GM12892 (cell line): ENCODE measurements at places on chromosomes 2 and 18.

GRCh38 chr2:5727235-5727634 lies 35.1 kb downstream of the SOX11 start:
- DNase-seq, result no peak

DNA sequence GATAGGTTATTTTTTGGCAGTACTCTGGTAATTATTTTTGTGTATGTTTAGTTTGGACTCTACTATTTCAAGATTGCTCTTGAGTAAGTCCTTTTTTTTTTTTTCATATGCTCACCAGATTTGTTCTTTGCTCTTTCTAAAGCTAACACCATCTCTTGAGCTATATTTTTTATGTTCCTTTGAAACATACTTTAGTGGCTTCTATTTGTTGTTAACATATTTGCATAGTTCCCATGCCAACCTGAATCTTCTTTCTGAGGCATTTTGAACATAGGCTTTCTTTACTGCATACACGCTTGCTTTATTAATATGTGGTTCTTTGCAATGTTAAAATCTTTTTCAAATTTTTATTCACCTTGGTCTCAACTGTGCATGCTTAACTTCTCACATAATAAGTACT lies 1644.9 kb downstream of the SUCLG1 start:
- no peak for DNase-seq

GRCh38 chr2:145324748-145325147 lies 804.8 kb upstream of the ZEB2 start:
- no peak for DNase-seq

GRCh38 chr2:16537347-16537746 lies 128.3 kb downstream of the CYRIA start:
- DNase-seq, result no peak

GRCh38 chr2:181781078-181781786 lies 100.9 kb upstream of the NEUROD1 start:
- DNase-seq, result no peak

DNA sequence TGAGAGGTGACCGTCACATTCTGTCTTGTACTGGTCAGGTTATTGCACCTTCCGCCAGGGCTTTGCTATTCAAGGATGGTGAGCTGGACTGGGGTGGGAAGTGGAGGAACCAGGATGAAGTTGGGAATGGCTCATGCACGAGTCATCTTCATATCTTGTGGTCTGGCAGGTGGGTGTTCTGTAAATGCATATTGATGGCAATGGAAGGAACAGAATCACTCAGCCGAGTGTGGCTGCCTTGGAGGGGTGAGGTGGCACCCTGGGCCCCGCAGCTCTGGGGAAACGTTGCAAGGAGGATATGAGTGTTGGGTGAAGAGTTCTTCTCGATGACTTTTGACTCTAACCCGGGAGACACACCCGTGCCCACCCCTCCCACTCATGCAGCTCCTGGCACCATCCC lies 1.2 kb downstream of the NEU2 start:
- DNase-seq, result no peak

- no peak for DNase-seq
Observed at GRCh38 chr2:108586631-108587030, 52.4 kb downstream of the LIMS1 start.
